ENCODE measurements at places on chromosomes 7 and 10.

DNA sequence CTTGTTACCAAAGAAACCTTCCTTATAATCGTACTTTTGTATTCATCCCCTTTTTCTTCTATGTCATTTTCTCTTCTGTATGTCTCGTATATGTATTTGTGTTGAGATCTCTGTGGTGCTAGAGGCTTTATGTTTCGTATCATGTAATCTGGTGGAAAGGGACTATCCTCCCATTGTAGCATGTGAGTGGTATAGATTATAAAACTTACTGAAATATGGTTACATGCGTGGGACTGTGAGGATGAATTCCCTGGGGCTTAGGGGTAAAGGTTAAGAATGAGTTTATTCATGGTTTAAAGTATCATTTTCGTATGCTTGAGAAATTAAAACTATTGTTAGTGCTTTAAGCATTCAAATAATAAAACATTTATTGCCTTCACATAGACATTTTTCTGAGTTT, 141.9 kb downstream of the ANKRD7 start:
- no peak for DNase-seq

- DNase-seq = no peak
Observed at GRCh38 chr7:102432442-102433218, 745 bp upstream of the ORAI2 start.

DNA sequence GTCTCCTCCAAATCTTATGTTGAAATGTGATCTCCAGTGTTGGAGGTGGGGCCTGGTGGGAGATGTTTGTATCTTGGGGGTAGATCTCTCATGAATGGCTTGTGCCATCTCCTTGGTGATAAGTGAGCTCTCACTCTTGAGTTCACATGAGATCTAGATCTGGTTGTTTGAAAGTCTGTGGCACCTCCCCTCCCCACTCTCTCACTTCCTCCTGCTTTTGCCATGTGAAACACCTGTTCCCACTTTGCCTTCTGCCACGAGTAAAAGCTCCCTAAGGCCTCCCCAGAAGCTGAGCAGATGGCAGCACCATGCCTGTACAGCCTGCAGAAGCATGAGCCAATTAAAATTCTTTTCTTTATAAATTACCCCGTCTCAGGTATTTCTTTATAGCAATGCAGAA, 23.5 kb downstream of the TMEM229A start:
- no peak for DNase-seq

GRCh38 chr7:107948645-107949442, 54.1 kb downstream of the LAMB1 start:
- no peak for DNase-seq

DNA sequence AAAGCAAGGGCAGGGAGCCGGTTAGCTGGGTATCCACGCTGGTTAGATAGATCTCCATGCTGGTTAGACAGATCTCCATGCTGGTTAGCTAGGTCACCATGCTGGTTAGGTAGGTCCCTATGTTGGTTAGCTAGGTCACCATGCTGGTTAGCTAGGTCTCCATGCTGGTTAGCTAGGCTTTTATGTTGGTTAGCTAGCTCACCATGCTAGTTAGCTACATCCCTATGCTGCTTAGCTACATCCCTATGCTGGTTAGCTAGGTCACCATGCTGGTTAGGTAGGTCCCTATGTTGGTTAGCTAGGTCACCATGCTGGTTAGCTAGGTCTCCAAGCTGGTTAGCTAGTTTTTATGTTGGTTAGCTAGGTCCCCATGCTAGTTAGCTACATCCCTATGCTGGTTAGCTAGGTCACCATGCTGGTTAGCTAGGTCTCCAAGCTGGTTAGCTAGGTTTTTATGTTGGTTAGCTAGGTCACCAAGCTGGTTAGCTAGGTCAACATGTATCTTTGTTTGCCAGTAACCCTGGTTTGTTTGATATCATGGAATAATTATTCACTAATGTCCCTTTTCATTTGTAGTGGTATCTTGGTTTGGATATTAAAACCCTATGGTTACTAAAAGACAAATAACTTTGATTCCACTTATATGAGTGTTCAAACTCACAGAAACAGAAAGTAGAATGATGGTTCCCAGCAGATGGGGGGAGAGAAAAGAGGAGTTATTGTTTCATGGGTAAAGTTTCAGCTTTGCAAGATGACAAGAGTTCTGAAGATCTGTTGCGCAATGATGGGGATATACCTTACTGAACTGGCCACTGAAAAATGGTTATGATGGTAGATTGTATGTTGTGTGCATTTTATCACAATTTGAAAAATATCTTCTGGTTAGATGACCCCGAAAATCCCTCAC, 136.2 kb downstream of the PRPF18 start:
- no peak for DNase-seq

DNA sequence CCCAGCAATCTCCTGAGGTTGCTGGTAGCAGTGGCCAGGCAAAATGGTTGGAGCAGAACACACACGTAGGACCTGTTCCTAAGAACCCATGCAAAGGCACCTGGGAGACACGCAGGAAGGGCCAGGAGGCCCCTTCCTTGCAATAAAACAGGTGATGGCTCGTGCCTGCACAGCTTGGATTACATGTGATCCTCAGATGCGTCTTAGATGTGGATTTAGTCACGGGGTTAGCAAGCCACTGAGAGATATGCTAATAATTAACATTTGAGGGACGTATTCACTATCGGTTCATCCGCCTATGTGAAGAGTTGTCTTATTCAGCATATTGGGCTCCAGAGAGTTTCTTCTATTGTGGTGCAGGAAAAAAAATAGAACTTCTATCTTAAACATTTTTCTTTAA, 4.6 kb upstream of the RHEB start:
- no peak for DNase-seq

GRCh38 chr7:47225387-47226131, 356.4 kb downstream of the TNS3 start:
- DNase-seq = peak; percentile 35

DNA sequence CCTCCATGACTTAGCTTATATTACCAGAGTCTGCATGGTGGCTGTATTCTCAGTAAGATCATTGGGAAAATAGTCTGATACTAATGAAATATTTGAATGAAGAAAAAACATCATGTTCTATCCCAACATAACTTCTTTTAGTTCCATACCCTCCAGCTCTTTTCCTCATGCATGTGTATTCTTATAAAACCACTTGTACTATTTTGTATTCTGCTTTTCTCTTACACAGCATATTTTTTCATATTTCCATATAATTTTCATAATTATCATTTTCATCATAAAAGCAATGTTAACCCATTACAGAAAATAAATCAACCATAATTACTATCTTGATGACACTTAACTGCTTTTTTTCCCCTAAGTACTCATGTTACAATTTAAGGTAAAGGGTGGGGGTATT, 371.2 kb upstream of the LRGUK start:
- no peak for DNase-seq

DNA sequence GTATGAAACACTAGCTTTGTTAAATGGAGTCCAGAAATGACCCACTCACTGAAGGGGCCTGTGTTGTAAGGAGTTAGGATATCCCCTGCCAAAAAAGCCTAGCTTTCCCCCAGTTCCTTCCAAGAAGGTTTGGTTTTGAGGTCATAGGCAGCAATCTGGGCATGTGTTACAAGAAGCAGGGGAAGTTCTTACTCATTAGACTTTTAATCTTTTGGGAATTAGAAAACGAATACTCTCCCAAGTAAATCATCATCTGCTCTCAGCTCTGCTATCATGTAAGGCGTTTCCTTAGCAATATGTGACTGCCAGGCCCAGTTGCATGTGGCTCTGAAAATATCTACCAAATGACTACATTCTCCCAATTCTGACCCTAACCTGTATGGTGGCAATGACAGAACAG, 3.7 kb downstream of the NOD1 start:
- no peak for DNase-seq
